ENCODE measurements at places on chromosomes 2 and 18.

DNA sequence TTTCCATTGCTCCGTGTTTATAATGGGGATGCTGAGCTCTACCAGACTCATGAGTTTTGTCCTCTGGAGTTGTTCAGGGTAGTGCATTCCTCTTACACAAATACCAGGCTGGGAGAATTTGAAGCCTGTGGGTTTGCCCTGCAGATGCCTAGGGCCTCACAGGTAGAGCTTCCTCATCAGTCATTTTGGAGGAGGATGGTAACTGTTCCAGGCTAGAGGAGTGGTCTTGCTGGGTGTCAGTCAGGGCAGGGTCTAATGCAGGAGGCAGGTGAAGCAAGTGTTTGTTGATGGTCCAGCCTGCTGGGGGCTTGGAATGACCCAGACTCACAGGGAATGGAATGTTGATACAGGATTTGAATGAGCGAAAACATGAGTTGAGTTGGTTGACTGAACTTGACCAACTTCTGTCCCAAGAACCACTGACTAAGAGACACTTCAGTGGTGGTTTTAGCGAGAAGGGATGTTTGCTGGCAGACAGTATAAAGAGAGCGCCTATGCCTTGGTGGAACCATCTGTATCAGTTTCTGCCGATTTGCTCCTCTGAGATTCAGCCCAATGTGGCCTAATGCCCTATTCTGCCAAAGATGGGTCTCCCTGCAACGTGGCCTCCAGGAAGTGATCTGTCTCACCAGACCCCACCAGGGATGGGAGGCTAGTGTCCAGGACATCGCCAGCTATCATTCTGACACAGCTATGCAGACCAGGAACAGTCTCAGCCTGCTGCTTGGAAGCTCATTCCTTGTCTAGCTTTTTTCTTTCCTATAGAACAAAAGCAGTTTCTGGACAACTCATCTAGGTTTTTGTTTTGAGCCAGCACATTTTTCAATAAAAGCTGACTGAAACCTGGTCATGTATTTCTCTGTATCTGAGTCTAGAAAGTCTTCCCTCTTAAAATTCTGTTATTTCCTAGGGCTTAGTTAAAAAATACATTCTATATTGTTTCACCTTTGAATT lies 9.3 kb downstream of the IL1R2 start:
- DNase-seq, result no peak

GRCh38 chr2:117958186-117958585 lies 55.7 kb downstream of the CCDC93 start:
- no peak for DNase-seq

DNA sequence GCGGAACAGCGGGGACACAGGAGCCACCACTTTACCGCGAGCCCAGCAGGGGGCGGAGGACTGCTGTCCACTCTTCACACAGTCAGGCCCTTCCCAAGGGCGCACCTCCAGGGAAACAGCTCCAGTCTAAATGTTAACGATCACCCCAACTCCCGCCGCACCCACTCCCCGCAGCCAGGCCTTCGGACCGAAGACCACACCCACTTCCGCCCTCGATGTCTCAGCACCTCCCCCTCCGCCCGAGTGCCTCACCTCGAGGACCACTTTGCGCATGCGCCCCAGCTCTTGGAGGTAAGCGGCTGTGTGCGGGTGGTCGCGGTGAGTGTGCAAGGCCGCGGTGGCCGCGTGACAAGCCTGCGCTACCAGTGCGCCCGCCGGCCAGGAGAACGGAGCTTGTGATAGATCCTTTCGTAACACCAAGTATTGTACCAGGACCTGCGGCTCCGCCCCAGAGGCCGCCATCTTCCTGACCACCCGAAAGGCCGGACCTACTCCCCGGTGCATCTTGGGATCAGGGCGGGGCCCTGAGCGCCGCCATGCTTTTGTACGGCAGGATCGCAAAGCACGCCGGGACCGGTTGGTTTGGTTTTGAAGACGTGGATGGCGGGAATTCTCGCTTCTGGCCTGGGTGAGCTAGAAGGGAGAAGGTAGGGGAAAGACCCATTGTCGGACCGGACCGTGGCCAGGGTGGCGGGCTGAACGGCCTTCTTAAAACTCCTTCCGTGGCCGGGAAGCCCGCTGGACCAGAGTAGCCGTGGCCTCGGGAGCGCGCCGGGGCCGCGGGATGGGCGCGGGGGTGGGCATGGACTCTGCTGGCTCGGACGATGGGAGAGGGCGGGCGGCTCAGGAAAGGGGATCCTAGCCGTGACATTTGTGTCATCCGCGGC lies at the start of the genes CENPO and PTRHD1:
Gene CENPO, plus strand, starts transcription at position 552 of the 887 bp plus-strand sequence. CDS start 495 bp downstream, outside the sequence.
Gene PTRHD1, minus strand, starts transcription at position 518 of the 887 bp plus-strand sequence. Its CDS starts 14 bp downstream, at position 504.
- peak; percentile 92 for DNase-seq

DNA sequence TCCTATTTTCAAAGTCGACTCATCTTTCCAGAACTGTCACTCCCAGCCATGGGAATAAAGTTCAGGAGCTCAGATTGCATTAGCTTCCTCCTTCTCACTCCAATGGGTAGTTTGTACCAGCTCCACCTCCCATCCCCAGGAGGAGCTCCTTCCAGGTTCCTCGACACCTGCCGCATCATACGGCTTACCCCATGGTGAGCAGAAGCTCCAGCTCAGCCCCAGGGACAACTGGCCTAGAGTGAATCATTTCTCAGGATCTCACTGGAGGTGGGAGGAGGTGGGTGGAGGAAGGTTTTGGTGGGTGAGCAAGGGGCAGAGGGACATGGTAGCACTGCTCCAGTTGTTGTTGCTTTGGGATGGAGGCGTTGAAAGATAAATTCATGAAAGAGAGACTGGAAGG lies 196.3 kb upstream of the PKDCC start:
- no peak for DNase-seq

Measured in stimulated activated CD8-positive, alpha-beta memory T cell treated with anti-CD3 and anti-CD28 coated beads, Interleukin-7, amount 100 ng/mL, for 48 hours (primary cell).